ENCODE measurements at places on chromosomes 11 and 22.

- DNase-seq = no peak
Observed at GRCh38 chr11:12403122-12403996, 26.0 kb downstream of the PARVA start.

DNA sequence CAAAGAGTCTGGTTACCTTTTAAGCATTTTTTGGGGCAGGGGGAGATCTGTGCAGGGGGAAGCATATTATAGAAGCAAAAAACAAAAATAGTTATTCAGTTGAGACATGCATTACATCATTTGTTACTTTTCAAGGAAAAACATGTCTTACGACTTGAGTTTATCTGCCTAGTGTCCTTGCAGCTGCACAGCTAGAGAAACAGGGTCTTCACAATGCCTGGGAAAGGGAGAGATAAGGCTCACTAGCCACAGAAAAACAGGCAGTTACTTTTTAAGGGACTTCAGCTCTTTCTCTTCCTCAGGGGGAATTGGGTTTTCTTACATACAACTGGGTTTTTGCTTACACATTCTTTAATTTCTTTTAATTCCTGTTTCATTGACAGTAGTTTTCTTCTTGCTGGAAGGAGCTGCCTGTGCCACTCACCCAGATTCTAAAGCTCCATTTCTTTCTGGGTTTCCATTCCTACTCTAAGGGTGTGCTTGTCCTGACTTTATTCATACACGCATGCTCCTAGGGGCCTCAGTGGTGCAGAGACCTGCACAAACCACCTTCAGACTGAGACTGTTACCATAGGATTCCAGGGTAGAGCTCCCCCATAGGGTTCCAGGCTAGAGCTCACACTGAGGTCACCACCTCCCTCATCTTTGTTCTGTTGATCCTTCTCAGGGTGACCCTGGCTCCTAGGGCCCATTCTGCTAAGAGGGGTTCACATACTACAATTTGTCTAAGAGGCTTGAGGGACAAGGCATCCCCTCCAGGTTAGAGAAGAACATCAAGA is 14.7 kb upstream of the UBQLNL start:
- no peak for DNase-seq

DNA sequence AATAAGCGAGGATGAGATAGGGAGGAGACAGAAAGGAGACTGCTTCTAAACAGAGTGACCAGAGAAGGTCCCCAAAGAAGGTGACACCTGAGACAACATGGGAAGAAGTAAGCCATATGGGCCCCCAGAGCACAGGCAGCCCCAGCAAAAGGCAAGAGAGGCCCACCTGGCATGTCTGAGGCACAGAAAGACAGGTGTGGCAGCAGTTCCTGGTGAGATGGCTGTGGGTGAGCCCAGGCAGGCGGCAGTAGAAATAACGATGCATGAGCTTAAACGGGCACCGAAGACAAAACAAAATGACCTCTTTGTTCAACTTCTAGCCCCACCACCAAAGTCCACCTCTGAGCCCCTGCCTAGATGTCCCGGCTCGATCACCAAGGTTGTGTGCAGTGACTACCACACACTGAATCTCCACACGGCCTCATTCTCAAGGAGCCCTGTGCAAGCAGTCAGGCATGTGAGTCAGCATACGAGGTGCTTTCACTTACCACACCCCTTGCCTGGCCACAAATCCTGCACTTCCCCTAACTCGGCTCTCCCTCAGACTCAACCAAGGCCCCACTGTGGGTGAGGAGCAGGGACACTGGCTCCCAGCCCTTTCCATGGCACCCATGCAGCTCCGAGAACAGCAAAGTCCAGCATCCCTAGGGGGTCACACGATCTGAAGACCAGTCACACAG is 77.6 kb downstream of the PACSIN2 start:
- DNase-seq = peak; percentile 22

GRCh38 chr11:66022401-66023185 is 3.7 kb downstream of the CATSPER1 start:
- peak; percentile 80 for DNase-seq

DNA sequence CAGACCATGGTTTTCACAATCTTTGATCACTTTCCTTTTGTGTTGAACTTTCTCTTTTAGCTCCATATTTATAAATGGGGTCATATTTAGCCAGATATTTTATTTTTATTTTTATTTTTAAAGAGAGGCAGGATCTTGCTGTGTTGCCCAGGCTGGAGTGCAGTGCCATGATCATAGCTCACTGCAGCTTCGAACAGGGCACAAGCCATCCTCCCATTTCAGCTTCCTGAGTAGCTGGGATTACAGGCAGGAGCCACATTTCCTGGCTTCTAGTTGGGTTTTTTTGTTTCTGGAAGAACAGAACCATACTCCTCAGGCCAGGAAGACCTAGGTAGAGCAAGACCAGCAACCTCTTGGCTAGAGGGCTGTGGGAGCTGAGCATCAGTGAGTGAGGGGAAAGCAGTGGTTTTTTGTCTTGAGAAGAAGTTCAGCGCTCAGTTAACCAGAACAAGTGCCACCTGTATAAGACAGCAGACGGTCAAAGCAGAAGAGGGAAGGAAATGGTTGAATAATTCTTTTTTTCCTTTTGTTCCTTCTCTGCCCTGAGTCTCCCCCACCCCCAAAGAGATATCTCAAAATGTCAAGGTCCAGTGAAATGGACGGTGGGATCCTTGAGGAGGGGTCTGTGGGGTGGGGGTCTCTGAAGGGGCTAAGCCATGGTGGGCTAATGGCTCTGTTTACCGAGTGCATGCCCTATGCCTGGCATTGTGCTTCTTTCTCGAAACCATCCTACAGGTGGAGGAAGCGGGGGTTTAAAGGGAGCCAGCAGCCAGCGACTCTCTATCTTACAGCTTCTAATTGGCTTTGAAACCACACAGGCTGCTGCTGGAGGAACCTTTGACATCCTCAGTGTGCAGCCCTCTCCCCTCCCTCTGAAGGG is 63.0 kb downstream of the PTPRJ start:
- DNase-seq = no peak

GRCh38 chr22:38165922-38166593 is 15.6 kb downstream of the PLA2G6 start:
- no peak for DNase-seq

GRCh38 chr11:78391424-78391823 is 26.2 kb downstream of the GAB2 start:
- no peak for DNase-seq

- DNase-seq = no peak
Observed at GRCh38 chr11:126095745-126096144, 33.1 kb upstream of the CDON start.

DNA sequence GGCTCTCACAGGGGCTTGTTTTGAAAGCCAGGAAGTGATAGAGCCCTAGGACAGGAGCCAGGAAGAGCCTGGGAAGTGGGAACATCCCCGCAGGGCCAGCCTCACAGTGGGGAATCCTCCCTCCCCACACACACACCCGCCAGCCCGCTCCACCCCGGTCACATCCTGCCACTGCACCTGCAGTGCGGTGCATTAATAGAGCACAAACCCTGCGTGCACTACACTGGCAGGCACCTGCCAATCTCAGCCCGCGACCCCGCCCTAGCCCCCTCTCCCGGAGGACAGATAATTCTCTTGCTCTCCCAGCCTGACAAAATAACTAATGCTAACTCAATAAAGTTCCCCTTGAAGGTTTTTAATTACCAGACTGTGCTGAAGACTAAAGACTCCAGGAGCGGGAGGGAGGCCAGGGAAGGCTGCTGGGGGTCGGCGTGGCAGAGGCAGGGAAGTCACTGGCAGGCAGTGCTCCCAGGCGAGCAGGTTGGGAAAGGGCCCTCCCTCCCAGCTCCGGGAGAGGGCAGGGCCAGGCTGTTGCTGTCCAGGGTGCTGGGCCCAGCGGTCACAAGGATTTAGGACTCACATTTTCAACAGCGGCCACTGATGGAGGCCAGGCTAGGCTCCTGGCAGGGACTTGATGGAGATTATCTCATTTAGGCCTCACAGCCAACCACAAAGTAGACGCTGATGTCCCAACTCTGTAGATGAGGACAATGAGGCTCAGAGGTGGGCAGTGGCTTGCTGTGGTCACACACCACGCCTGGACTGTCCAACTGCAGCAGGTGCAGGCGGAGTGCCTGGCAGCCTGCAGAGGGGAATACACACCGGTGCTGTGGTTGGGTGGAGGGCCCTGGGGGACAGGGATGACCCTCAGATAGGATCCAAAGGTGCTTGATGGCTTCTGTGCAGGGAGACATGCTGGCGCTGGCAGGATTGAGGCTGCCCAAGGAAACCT is 23.9 kb upstream of the TCF20 start:
- DNase-seq = no peak

- DNase-seq = no peak
Observed at GRCh38 chr11:133942577-133942976, 14.2 kb downstream of the IGSF9B start.

DNA sequence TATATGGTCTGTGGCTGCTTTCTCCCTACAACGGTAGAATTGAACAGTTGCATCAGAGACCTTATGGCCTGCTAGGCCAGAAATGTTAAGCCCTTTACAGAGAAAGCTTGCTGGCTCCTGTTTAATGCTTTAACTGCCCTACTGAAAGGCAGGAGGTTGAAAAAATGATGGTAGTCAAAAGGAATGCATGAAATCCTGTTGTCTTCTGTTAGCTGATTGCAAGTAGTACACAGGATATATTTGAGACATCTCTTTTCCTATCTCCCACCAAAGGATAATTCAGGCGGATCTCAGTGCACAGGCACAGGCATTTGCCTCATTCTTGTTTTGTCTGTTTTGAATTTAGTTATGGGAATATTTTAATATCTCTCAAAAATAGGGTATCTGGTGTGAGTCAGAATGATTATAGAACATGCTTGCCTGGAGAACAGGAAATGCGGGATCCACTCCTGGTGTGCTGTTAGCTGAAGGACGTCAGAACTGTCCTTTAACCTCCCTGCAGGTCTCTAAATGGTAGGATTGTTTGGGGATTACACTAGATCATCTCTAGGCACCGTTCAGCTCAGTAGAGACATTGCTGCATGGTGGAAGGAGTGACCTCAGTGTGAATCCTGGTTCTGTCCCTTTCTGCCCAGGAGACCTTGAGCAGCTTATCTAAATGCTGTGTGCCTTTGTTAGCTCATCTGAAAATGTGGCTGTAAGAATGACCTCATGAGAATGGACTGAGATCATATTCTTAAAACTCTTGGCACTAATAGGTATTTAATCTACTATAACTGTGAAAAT is 49.5 kb downstream of the PACS1 start:
- no peak for DNase-seq

- no peak for DNase-seq
Observed at GRCh38 chr11:118374729-118375128, 15.3 kb downstream of the UBE4A start.

GRCh38 chr11:131691181-131692041 is 321.0 kb downstream of the NTM start:
- no peak for DNase-seq

DNA sequence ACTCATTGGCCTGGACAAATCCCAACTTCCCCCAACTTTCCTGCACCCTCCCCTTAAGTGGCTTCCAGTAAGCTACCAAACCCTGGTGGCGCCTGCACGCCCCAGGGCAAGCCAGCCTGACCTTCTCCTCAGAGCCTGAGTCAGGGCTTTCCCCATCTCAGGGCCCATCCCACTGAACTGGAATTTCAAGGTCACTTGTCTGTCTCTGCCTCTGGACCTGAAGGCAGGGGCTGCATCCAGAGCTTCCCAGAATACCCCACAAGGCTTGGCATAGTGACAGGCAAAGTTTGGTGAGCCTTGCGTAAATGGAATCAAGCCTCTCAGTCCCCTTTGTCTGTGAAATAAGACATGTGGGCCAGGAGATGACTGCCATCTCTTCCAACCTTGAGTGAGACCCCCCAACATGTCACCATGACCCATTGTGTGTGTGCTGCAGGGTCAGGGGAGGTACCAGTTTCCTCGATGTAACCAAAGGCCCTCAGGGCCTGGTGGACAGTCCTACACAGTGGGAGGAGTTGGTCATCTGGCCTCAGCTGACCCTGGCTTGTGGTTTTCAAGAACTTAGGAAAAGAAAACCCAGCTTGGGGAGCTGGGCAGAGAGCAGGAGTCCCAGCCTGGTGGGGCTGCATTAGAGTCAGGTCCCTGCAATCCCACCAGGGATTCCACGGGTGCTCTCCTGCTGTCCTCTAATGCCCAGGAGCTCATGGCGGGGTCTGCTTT is 8.9 kb downstream of the ALX4 start:
- no peak for DNase-seq

DNA sequence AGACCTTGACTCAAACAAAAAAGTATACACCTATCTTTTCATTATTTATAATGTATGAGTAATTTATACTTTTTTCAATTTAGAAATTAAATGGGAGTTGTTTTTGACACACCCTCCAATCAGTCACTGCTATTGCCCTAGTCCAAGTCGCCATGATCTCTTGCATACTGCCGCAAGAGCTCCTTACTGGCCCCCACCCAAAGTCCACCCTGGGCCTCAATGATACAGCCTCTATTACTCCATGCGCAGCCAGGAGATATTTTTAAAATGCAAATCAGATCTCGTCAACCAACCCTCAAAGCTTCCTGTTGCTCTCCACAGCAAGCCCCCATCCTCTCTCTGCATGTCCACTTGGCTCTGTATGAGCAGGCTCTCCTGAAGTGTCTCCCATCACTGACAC is 12.8 kb upstream of the LMO1 start:
- DNase-seq = no peak

DNA sequence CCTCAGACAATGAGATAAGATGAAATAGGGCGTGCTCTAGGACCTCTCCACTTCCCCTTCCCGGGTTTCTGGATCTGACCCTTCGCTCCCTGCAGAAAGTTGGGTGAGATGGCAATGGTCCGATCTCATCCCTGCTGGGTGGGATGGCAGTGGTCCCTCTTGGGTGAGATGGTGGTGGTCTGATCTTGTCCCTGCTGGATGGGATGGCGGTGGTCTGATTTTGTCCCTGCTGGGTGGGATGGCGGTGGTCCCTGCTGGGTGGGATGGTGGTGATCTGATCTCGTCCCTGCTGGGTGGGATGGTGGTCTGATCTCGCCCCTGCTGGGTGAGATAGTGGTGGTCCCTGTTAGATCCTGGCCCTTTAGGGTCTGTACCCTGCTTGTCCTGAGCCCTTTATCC is 21.3 kb downstream of the ST14 start:
- DNase-seq = no peak

DNA sequence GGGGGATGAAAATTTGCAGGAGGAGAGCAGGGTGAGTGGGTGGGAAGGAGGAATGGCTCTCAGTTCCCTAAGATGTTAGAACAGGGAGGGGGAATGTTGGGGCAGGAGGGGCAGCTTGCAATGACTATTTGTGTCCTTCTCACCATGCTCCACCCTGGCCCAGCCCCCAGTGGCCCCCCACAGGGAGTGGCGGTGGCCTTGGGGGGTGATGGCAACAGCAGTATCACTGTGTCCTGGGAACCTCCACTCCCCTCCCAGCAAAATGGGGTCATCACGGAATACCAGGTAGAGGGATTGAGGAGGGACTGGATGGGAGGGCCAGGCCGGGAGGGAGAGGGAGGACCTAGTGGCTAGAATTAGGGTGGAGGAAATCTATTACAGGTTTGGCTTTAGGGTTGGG is 10.2 kb downstream of the ROBO3 start:
- no peak for DNase-seq

Data from stimulated activated CD4-positive, alpha-beta T cell treated with anti-CD3 and anti-CD28 coated beads, Interleukin-12 subunit alpha, Interleukin-12 subunit beta, amount 100 ng/mL, for 24 hours (primary cell).